ENCODE measurements at places on chromosomes 3 and 15.

DNA sequence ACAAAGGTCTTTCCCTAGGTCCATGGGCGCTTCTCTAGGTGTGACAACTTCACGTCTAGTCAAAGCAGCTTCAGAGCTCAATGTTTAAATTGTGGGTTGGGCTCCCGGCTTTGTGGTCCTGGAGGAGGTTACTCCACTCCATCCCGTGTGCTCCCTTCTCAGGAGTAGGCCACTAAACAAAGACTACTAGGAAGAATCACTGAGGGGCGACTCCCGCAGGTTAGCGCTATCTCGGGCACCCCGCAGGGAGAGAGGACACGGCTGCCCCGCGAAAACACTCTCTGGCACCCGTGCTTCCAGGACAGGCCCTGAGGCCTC, 500 bp downstream of the PARP6 start:
- no peak for DNase-seq

DNA sequence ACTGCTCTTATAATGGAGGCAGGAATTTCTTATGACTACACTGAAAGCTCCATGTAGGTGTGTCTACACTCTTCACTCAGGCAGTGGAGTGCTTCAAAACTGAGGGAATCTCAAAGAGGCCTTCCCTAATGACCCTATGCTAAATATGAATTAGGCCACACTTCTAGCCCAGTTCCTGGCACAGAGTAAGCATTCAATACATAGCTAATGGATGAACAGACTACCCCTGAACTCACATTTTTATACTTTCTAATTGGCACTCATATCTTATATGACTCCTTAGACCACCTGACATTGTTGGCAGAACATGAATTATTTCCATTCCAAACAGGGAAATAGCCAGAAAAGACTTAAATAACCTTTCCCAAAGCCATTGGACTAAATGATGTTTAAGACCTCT, 3.4 kb downstream of the RARRES1 start:
- no peak for DNase-seq

DNA sequence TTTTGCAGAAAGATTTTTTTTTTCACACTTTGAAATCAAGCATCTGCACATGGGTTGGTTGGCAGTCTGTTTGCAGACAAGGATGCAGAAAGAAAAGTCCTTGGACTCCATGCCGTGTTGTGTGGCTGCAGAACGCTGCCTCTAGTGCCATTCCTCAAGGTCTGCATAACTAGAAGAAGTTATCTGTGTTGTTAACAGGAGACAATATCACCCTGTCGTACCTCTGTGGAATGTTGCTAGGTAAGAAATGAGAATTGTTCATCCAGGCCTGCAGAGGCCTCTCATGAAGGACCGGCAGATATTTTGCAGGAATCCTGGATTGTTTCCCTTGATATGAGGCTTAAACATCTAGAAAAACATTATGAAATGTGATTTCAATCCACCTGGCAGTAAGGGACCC, 58.5 kb upstream of the PPARG start:
- DNase-seq, result no peak

- no peak for DNase-seq
Observed at GRCh38 chr3:28022916-28023315, 218.5 kb upstream of the CMC1 start.

- no peak for DNase-seq
Observed at GRCh38 chr3:151330899-151331298, 1.6 kb upstream of the P2RY13 start.

DNA sequence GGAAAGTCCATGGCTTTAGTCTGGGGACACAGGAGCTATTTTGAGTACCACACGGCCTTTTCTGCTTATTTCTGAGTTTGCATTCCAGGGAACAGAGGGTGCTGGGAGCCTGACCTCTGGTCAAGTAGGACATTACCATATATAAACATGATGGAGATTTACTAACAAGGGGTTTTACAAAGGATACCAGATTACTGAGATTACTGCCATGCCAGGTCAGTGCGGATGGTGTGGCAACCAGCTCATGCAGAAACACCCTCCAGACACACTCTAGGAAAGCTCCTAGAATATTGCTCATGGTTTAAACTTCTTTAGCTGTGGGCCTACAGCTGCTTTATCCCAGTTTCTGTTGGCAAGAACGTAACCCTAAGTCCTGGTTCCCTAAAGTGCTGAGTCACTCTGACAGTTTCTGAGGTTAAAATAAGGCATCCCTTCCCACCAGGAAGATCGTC, 54.3 kb upstream of the AGTR1 start:
- no peak for DNase-seq

DNA sequence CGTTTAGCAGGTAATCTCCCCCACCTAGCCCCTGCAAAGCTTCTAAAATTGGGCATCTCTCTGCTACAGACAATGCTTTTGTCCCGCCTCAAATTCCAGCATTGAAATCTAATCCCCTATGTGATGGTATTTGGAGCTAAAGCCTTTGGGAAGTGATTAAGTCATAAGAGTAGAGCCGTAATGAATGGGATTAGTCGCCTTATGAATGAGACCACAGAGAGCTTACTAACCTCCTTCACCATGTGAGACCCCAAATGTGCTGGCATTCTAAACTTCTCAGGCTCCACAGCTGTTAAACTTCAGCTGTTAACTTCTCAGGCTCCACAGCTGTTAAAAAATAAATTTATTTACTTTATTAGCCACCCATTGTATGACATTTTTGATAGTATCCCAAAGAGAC, 374.2 kb upstream of the BCHE start:
- no peak for DNase-seq

DNA sequence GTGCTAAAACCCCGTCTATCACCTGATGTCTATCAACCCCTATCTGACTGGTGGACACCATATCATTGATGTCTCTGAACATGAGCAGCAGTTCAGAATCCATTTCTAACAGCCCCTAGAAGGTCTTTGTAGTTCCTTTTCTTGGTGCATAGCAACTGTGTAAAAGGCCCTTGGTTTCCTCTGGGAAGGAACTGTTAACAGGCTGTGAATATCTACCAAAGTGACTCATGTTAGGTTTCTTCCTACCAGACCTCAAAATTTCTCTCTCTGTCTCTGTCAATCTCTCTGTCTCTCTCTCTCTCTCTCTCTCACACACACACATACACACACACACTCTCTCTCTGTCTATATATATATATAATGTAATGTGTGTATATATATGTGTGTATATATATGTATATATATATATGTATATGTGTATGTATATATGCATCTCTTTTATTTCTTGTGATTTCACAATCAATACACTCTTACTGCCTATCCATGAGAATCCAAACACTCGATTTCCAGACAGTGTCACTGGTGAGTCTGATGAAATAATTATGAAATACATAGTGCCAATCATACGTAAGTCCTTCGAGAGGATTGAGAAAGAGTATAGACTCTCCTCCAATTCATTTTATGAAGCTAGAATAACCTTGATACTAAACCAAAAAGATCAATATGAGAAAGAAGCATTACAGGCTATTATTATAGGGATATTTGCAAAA, 335.9 kb upstream of the SLCO3A1 start:
- DNase-seq, result no peak

DNA sequence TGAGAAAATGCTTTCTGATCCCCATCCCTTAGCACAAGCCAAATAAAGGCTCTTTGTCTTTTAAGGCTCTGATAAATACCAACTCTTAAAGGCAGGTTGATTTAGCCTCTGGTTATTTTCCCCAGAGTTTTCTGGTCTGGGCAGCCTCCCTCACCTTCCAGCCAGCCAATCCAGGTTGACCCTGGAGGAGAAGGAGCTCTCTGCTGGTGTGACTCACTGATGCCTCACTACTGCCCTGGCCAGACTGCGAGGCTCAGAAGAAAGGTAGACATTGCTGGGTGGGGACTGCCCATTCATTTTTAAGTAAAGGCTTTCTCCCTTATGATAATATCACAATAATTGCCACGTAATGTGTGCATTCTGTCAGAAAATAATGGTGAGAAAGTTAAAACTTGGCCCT, 37.1 kb downstream of the SLCO3A1 start:
- no peak for DNase-seq

DNA sequence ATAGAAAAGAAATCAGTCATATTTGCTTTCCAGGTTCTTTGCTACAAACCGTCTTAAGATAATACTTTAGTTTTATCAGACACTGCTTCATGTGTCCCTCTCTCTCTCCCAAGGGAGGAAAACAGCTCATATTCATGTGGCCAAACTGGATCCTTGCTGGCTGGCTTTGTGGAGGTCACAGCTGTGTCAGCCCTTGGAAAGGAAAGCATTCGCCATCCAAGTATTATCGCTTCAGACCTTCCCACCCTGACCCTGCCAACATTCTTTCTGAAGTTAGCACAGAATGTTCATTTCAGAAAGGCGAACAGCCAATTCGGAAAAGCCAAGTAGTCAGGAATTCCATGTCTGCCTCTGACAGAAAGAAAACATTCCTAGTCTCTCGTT, 213.6 kb downstream of the FEZF2 start:
- DNase-seq, result no peak

DNA sequence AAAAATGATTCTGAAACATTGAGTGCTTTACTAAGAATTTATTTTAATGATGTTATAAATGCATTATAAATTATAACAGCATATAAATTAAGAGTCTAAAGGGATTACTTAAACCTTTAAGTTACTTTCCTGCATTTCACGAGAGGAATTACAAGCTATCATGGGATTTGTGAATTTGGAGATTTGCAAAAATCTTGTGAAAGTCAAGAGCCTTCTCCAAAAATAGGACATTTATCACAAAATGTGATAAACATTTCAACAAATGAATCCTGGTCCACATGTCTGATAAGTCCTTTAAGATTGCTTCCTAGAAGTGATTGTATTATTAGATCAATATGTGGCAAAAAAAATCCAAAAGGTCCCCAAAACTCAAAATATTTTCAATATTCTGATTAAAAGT, 154.5 kb downstream of the ATP8B4 start:
- DNase-seq, result no peak

- no peak for DNase-seq
Observed at GRCh38 chr3:28890373-28890772, 390.5 kb upstream of the RBMS3 start.

- peak; percentile 75 for DNase-seq
Observed at GRCh38 chr15:75204340-75205063, 2.8 kb downstream of the C15orf39 start.

DNA sequence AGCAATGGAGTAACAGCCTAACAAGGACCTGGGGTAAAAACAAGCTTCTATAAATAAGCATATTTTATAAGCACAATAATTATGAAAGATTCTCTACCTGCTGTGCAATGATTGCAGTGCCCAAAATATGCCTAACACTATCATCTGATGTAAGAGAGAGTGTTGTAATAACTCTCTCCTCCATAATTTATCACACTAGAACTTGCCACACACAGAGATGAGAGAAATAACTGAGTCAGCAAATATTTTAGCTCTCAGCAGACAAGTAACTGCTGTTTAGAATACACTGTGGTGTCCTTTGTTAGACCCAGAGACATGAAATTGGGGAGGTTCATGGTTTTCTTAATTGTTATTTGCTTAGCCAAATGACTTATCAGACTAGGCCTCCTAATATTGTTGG, 105.3 kb upstream of the ACP3 start:
- DNase-seq, result no peak

GRCh38 chr15:49270541-49271421, 100.7 kb downstream of the GALK2 start:
- no peak for DNase-seq

- DNase-seq, result no peak
Observed at GRCh38 chr3:48832684-48833083, 15.0 kb downstream of the PRKAR2A start.

GRCh38 chr3:32241100-32241499, 2.6 kb downstream of the CMTM8 start:
- no peak for DNase-seq

DNA sequence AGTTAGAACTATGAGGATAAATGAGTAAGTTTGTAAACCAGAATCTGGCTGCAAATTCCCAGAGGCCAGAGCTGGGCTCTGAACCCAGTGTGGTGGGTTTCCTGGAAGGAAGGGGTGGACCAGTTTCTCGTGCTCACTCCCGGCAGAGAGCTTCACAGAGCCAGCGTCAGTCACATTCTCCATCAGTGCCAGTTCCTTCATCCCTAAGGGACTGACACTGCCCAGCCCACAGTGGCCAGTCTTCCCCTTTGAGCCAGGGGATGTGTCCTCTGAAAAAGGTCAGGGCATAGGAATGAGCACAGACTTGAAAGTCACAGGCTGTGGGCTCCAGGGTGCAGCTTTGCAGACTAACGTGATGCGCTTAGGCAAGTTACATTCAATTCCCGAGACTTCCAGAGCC, 135.8 kb upstream of the HACD2 start:
- no peak for DNase-seq

- no peak for DNase-seq
Observed at GRCh38 chr15:91737151-91737818, 116.2 kb upstream of the SLCO3A1 start.

DNA sequence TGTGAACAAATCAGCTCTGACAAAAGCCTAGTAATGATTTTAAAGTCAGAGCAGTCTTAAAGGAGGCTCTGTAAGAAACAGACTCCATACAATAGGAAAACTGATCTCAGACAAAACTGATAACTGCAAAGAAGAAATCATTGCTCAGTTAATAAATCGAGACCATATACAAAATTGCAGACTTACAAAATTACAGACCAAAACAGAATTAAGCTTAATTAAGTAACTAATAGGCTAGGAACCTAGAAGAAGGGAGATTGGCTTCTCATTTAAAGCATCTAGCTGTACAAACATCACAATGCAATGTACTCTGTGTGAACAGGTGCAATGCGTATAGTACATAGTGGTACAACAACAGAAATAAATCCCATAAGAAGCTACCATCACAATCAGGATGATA, 46.3 kb downstream of the ZBTB20 start:
- DNase-seq, result no peak

- DNase-seq, result no peak
Observed at GRCh38 chr15:75648156-75649000, 666 bp downstream of the SNX33 start.

GRCh38 chr3:69370156-69370883, 15.6 kb downstream of the FRMD4B start:
- no peak for DNase-seq

GRCh38 chr15:28921919-28922706, 36.3 kb downstream of the APBA2 start:
- no peak for DNase-seq

GRCh38 chr3:126742057-126742456, 38.0 kb downstream of the CHCHD6 start:
- no peak for DNase-seq

GRCh38 chr3:192884777-192885773, 32.6 kb downstream of the MB21D2 start:
- no peak for DNase-seq

Measured in activated CD8-positive, alpha-beta memory T cell treated with anti-CD3 and anti-CD28 coated beads for 1 hour (primary cell).